Activated CD4-positive, alpha-beta memory T cell treated with anti-CD3 and anti-CD28 coated beads, Interleukin-2, amount 10 ng/mL, durations not matched to agents 7 days and 5 days (primary cell): ENCODE measurements at places on chromosomes 4 and X. TPM values are rescaled to one million over a fixed set of nuclear protein-coding genes. Genes with fewer than 3 reads are reported as not detected.

LANCL3 gene
- total RNA-seq, result 0.18 TPM

HMX1 gene
- total RNA-seq, result not detected

SLC49A3 gene
- total RNA-seq, result not detected

XAGE2 gene
- not detected for total RNA-seq

SMARCAD1 gene
- total RNA-seq, result 30.0 TPM

ITIH6 gene
- not detected for total RNA-seq

SPCS3 gene
- total RNA-seq, result 233 TPM

MAGEA1 gene
- not detected for total RNA-seq

TMEM31 gene
- total RNA-seq, result not detected

PFKFB1 gene
- total RNA-seq, result 0.60 TPM

TMSB15B gene
- 7.5 TPM for total RNA-seq

PPARGC1A gene
- not detected for total RNA-seq

USP17L28 gene
- not detected for total RNA-seq

KIT gene
- 0.73 TPM for total RNA-seq

NRK gene
- not detected for total RNA-seq

PAGE5 gene
- not detected for total RNA-seq

HERC5 gene
- 97.0 TPM for total RNA-seq

PPEF1 gene
- not detected for total RNA-seq

WDR45 gene
- total RNA-seq, result 58.7 TPM

VEGFC gene
- total RNA-seq, result not detected

GSPT2 gene
- 11.9 TPM for total RNA-seq

RAB41 gene
- total RNA-seq, result not detected

ETDA gene
- total RNA-seq, result not detected

ATP7A gene
- total RNA-seq, result 13.3 TPM

ZFP92 gene
- total RNA-seq, result 1.7 TPM

FUNDC1 gene
- 10.3 TPM for total RNA-seq

RASSF6 gene
- total RNA-seq, result not detected

UGT2A1 gene
- total RNA-seq, result not detected

PPP1R3F gene
- total RNA-seq, result 9.3 TPM

CDKL2 gene
- total RNA-seq, result 1.3 TPM

PSAPL1 gene
- total RNA-seq, result not detected

USP38 gene
- total RNA-seq, result 27.9 TPM

SRPK3 gene
- total RNA-seq, result not detected

C1GALT1C1 gene
- 34.9 TPM for total RNA-seq

S100G gene
- not detected for total RNA-seq

REST gene
- total RNA-seq, result 54.7 TPM

USP26 gene
- not detected for total RNA-seq

CENPVL3 gene
- not detected for total RNA-seq
